IMR-90 (cell line): ENCODE measurements at places on chromosomes 3 and 15. TPM values are rescaled to one million over a fixed set of nuclear protein-coding genes. Genes with fewer than 3 reads are reported as not detected.

The POLQ gene
- total RNA-seq: 5.0 and 7.5 TPM in 2 replicates

The SV2B gene
- total RNA-seq: not detected in 2 replicates

The TM6SF1 gene
- total RNA-seq: 1.6 and 1.9 TPM in 2 replicates

The C3orf52 gene
- total RNA-seq: 12.5 and 16.1 TPM in 2 replicates

The TEX55 gene
- not detected in 2 replicates for total RNA-seq

The BOC gene
- 5.3 and 6.8 TPM in 2 replicates for total RNA-seq

The EXD1 gene
- total RNA-seq: not detected in 2 replicates

The GUCA1C gene
- not detected in 2 replicates for total RNA-seq

The SLC6A11 gene
- not detected in 2 replicates for total RNA-seq

The NUDT16 gene
- 7.8 and 10.4 TPM in 2 replicates for total RNA-seq

- no peak for DNase-seq
Observed at GRCh38 chr15:61275901-61276300, 46.8 kb upstream of the RORA start.

- DNase-seq: no peak
Observed at GRCh38 chr3:96478496-96478895, 335.9 kb upstream of the EPHA6 start.

DNA sequence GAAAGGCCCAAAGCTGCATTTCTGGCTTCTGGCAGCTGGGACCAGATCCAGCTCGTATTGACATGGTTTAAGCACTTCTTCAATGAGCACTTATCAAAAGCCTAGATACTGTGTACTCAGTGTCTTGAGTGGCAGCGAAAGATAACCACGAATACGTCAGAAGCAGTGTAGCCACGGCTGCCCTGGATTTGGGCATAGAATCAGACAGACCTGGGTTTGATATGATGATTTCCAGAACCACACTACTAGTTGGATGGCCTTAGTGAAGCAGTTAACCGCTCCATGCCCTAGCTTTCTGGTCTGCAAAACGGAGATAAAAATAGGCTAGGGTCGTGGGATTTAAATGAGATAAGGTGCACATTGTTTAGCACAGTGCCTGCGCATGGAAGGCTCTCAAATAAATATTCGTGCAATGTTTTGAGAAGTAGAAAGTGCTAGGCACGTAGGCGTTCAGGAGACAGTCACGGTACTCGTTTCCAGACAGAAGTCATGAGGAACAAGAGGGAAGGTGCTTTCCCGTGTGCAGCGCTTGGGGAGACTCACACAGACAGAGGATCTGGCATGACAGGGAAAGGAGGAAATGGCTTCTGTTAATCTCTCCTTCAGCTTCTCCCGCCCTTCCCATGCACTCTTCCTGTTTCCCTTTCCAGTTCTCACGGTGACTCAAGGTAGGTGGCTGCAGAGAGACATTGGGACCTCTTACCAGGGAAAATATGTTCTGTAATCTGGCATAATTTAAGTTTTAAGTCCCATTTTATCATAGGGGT lies 70.3 kb downstream of the CCNL1 start:
- peak; percentile 71 for DNase-seq

DNA sequence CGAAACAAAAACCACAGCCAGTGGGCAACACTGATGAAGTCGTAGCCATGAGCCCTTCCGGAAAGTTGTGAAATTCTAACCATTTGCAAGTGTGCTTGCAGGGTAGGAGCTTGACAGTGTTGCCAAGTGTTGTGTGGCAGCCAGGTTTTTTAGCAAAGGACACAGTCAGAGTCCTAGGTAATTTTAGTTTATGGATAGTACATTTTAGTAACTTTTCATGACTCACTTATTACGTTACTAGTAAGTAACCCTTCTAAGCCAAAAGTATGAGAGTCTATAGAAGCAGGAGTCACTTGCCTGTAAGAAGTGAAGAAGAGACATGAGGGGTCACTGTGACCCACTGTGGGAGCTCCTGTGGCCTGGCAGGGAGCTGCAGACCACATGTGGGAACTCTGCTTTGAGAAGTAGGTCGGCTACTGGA lies 54.8 kb upstream of the ADPGK start:
- DNase-seq: peak; percentile 6

- no peak for DNase-seq
Observed at GRCh38 chr3:128667641-128668040, 17.0 kb upstream of the RPN1 start.

GRCh38 chr3:46993986-46994385 lies 14.5 kb downstream of the NBEAL2 start:
- no peak for DNase-seq

DNA sequence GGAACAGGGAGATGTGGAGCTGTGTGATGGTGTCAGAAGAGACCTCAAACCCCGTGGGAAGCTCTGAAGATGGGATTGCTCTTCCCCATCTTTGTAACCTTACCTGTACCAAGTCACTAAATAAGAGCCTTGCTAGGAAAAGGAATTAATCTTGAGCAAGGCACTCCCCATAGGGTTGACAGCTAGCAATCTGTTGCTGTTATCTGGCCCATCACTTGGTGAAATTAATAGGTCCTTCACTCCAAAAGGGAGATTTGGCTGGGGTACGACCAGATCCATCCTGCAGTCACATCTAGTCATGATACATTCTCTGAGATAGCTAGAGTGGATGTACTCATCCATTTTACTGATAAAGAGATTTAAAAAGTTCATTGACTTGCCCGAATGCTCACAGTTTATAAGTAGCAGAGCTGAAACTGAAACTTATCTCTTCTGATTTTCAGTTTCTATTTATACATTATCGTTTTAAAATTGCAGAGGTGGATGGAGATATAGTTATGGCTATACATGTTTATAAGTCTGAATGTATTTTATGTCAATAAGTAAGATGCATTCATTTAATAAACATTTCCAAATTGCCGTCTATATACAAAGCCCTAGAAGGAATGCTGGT lies 299.1 kb upstream of the MCTP2 start:
- DNase-seq: no peak

DNA sequence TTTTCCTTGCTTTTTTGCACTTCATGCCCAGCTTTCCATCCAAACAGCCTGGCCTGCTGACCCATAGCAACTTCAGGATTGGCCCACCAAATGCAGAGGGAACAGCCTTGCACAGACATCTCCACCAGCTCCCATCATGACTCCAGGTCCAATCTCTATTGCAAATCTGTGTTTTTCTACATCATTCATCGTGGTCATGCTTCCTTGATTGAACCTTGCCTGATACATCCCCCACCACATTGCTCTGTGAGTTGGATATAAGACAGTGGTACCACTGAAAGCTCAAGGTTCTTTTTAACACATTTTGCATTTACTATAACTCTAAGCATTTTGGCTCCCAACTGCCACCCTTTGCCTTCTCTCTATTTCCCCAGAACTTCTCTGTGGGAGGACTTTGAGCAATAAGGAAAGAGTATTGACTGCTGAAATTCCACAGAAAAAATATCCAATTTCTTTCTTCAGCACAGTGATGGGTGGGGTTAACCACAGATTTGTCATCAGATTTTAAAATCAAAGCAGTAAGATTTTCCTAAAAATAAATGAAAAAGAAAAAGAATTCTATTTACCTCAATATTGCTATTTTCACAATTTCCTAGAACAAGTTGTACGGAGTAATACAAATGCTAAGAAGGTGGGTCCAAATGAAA lies 114.6 kb upstream of the GALNT15 start:
- DNase-seq: no peak

- DNase-seq: peak; percentile 26
Observed at GRCh38 chr3:39101022-39101689, 6.3 kb downstream of the GORASP1 start.

- DNase-seq: no peak
Observed at GRCh38 chr3:192174283-192174682, 553.1 kb downstream of the FGF12 start.

- no peak for DNase-seq
Observed at GRCh38 chr15:43244092-43244491, 22.6 kb downstream of the TGM5 start.

GRCh38 chr3:12948891-12949711 lies 107.7 kb upstream of the RPL32 start:
- DNase-seq: peak; percentile 48

GRCh38 chr15:51917493-51917892 lies 54.1 kb downstream of the LEO1 start:
- peak; percentile 30 for DNase-seq

DNA sequence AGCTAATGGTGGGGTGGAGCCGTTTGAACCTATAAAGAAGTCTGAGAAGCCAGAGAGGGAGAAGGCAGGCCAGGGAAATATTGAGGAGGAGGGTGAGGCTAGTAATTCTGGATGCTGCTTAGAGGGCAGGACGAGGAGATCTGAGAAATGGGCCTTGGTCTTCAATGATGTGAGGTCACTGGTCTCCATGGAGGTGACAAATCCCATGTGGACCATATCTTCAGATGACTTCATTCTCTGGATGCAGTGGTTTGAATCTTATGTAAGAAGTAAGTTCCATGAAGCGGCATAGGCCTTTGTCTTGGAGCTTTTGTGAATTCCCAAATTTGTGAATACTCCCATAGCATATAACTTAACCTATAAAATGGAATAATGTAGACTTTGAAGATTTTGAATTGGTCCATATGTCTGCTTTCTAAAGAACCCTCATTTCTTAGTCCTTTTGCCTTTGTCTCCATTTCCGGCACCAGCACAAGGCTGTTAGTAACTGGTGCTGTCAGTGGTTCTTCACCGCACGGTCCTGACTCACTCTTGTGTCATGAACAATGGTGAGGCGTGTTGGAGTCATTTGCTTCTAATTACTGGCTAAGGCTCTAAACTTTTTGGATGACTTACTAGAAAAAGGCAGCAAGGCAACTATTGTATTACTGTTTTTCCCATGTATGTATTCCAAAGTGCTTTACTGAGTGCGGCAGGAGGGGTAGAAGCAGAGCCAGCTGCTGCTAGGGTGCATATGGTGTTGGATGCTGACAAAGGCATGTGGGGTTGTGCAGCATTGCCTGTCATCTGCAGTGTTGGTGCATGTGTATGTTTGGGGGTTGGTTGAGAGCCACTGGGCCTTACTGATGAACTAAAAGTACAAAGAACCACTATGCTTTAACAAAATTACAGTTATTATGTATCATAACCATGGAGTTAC lies 279.3 kb upstream of the C2CD4B start:
- DNase-seq: peak; percentile 98

GRCh38 chr15:72851586-72851985 lies 68.0 kb upstream of the ADPGK start:
- DNase-seq: no peak

DNA sequence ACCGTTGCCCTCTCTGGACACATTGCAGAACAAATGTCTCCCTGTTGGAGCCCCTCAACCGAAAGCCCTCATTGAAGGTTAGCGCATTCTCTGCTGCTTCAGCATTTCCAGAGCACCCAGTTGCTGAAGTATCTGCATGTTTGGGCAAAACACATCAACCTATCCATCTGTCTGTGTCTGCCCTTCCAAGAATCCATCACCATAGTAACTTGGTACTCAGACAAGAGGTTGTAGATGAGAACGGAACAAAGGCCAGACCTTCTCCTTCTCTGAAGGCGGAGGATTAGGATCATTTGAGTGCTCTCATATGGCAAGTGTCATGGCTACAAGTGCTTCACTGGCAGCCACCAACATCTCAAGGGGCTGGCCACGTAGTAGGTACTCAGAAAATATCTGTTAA lies 23.1 kb upstream of the RHO start:
- no peak for DNase-seq

DNA sequence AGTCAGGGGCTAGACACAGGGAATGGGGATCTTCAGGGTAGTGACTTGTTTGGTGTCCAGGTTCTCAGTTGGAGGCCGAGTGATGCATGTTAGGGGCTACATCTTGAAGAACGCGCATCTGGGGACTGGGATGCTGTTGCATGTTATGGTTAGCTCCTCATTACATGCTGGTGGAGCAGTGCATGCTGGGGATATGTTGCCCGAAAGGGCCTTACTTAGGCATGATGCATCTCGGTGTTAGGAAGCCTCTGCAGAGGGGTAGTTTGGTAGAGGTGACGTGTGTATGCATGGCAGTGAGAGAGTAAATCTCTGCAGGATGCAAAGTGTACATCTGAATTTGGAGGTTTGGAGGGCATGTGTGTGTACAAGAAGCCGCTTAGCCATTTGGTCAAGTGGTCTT lies 2.4 kb downstream of the EIF4G1 start:
- DNase-seq: no peak

- DNase-seq: peak; percentile 48
Observed at GRCh38 chr3:31369637-31370379, 162.9 kb upstream of the STT3B start.
